ENCODE measurements at places on chromosomes 11 and 22.

- DNase-seq, result no peak
Measured at GRCh38 chr11:60912223-60912850, 1.6 kb upstream of the TMEM109 start.

- no peak for DNase-seq
Measured at GRCh38 chr22:40309631-40310030, 36.7 kb upstream of the ADSL start.

- no peak for DNase-seq
Measured at GRCh38 chr11:102389253-102389652, 42.2 kb downstream of the BIRC2 start.

DNA sequence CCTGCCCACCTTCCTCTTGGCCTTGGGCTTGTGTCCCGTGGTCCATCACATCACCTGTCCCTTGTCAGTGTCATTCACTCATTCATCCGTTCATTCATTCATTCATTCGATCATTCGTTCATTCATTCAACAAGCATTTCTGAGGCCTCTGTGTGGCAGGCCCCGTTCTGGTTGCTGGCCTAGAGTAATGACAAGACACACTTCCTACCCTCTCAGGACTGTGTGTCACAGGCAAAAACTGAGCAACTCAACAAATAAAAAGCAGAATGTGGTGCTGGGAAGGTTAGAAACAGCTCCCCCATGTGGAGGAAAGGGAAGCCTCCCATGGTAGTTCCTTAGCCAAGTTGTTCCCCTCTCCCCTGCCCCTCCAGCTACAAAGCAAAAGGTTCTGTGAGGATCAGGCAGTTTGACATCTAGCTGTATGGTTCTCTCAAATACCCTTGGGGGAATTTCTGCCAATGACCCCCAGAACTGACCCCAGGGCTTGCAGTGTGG, 1.6 kb upstream of the OMP start:
- no peak for DNase-seq

DNA sequence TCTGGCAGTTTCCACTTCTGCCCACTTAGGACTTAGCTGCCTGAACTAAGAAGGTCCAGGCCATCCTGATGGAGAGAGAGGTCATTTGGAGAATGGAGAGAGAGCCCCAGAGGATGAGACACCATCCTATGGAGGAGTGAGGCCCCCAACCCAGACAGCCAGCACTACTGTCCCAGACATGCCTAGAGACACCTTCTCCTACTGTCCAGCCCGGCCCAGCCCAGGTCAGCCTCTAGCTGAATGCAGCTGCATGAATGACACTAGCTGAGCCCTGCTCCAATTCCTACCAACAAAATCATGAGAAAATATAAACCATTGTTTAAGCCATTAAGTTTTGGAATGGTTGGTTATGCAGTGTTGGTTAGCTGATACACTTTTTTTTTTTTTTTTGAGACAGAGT, 47.4 kb downstream of the APOL3 start:
- no peak for DNase-seq

GRCh38 chr22:48047722-48048500, 1285.5 kb downstream of the TBC1D22A start:
- no peak for DNase-seq

- DNase-seq, result no peak
Measured at GRCh38 chr11:128645968-128646367, 47.9 kb upstream of the FLI1 start.

GRCh38 chr11:38296211-38296776, 1698.3 kb upstream of the RAG2 start:
- DNase-seq, result no peak

- DNase-seq, result no peak
Measured at GRCh38 chr11:117830674-117831351, 6.3 kb upstream of the FXYD2 start.

- DNase-seq, result no peak
Measured at GRCh38 chr11:134032043-134032442, 36.8 kb upstream of the JAM3 start.

GRCh38 chr11:108319541-108320145, 96.8 kb downstream of the ATM start:
- no peak for DNase-seq

DNA sequence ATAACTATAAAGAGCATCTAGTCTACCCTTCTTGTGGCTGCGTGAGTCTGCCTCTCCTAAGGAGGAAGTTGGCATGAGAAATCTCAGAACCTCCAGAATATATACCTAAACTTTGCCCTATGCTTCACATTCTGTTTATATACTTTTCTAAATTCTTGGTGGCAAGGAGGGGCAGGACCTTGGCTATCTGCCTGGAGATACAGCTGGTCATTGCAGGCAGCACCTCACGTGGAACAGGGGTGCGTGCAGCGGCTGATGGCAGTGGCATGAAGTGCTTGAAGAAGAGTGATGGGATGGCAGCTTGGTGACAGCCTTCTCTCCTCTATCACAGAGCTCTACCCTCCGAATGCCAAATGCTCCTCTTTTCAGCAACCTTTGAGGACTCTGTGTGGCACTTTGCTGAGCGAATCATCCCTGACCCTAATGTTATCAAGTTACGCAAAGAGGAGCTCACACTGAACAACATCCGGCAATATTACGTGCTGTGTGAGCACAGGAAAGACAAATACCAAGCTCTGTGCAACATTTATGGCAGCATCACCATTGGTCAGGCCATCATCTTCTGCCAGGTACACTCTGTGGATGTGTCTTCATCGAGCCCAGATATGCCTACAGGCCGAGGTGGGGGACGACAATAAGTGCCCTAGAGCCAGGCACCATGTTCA, 12.5 kb downstream of the DDX25 start:
- no peak for DNase-seq

GRCh38 chr11:96338910-96339705, 3.9 kb downstream of the MAML2 start:
- DNase-seq, result no peak

DNA sequence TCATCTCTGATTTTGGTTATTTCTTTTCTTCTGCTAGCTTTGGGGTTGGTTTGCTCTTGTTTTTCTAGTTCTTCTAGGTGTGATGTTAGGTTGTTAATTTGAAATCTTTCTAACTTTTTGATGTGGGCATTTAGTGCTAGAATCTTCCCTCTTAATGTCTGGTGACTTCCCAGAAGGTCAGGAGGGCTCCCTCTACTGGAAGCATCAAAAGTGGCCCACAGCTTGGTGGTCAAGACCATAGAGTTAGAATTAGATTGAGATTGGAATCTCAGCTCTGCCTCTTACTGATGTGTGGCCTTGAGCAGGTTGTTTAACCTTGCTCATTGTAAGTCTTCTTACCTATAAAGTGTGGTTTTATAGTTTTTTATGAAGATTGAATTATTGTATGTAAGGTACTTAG, 99.3 kb downstream of the FDX1 start:
- no peak for DNase-seq

Measured in gastrocnemius medialis (tissue), 4 donors.